HS-27A (cell line): ENCODE measurements at places on chromosomes 7 and 10.

- no peak for DNase-seq
Observed at GRCh38 chr7:142760071-142760642, 10.6 kb upstream of the PRSS2 start.

DNA sequence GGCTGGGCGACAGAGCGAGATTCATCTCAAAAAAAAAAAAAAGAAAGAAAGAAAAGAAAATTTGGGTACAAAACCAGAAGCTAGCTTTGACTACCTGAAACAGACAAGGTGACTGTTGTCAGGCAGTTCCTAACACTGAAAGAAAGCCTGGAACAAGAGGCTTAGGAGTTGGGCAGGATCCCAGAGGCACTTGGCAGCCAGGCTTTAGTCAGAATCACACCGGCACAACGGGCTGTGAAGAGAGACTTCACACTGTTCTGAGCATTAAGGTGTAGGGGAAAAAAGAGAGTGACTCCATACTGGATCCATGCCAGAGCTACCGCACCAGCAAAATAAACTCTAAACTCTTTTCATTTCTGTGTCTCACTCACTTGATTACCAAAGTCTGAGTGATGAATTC, 130.8 kb downstream of the ZNF467 start:
- DNase-seq: no peak

DNA sequence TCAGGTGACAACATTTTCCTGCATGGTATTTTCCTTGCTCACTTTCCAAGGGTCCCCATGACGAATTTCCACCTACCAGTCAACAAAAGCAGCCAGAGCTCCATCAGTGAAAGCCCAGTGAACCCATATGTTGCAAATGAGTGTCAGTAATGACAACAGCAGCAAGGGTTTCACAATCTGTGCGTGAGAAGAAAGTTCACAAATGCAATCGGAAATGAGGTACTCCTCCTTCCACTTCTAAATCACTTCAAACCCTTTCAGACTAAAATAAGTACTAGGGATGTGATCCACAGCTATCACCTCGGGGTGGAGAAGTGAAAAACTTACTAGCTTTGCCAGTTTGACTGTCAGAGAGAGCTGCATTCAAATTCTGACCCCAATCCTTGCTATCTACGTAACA, 55.6 kb upstream of the BET1 start:
- DNase-seq: no peak

- DNase-seq: no peak
Observed at GRCh38 chr10:99234041-99234790, 1.4 kb downstream of the HPSE2 start.

GRCh38 chr10:707456-707855, 18.0 kb upstream of the DIP2C start:
- no peak for DNase-seq

DNA sequence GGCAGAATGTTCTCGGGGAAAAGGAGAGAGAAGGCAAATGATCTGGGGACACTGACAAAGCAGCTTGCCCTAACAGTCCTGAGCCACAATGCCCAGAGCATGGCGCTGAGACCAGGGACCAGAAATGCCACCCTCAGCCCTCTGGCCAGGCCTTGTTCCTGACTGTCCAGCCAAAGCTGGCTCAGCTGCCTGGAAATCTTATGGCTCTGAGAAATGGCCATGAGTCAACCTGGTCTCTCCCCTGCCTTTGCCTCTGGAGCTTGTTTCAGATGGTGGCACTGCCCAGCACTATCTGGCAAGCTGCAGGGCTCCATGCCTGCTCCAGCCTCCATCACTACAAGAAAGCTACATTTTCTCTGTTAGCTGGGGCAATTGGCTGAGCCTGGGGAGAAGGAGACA, 90.5 kb upstream of the PLXNA4 start:
- DNase-seq: no peak

- no peak for DNase-seq
Observed at GRCh38 chr7:35702541-35702940, 7.6 kb upstream of the HERPUD2 start.

GRCh38 chr7:89183712-89184111, 388.2 kb upstream of the TEX47 start:
- DNase-seq: no peak

DNA sequence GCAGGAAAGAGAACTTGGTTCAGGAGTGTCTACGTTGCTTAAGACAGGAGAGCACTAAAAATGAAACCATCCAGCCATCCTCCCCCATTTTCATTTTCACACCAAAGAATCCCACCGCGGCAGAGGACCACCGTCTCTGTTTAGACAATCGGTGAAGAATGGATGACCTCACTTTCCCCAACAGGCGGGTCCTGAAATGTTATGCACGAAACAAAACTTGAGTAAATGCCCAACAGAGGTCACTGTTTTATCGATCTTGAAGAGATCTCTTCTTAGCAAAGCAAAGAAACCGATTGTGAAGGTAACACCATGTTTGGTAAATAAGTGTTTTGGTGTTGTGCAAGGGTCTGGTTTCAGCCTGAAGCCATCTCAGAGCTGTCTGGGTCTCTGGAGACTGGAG, 1.4 kb upstream of the IL6 start:
- DNase-seq: no peak

DNA sequence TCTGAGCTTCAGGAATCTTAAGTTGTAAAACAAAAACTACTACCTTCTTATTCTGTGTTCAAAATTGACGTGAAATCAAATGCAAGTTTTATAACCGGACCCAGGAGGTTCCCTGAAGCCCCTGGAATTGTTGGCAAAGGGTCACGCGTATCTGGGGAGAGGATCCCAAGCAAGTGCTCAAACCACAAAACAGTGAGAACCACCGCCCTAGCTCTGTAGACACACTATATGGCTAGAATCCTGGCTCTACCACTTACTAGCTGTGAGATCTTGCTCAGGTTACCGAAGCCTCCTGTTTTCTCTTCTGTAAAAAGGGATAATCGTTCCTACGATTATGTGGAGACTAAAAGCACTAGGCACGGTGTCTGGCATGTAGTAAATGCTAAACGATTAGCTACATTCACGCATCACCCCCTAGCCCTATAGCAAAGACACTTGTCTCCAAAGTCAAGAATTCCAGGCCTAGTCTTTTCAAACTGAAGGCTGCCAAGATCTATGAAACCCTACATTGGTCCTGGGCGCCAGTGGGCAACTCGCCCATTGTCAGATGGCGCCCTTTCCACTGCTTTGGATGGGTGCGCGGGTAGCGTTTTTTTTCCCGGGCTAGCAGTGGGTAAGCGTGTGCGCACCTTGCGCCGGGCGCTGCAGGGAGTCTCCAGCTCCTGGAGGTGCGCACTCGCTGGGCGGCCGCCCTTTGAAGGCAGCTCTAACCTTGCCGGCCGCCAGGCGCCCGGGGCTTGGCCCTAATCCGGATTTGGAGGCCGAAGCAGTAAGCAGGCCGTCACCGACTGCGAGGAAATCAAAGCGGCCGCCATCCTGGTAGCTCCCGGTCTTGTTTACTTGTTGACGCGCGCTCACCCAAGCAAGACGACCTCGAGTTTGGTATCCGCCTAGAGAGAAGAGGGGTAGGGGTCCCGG, 11.6 kb upstream of the NKX2-3 start:
- DNase-seq: no peak

DNA sequence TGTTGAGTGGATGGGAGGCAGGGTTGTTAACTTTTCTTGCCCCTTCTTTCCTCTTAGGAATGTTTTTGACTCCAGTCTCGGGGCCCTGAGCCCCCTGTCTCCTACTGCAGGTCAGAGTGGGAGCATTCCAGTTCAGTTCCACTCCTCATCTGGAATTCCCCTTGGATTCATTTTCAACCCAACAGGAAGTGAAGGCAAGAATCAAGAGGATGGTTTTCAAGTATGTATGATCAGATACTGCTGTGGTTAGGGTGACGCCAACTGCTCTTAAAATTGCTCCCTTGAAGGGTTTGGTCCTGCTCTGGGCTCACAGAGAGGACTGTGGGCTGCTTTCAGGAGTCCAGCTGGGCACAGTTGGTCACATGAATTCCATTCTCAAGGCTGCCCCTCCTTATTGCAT, 22.0 kb downstream of the VWA2 start:
- no peak for DNase-seq

DNA sequence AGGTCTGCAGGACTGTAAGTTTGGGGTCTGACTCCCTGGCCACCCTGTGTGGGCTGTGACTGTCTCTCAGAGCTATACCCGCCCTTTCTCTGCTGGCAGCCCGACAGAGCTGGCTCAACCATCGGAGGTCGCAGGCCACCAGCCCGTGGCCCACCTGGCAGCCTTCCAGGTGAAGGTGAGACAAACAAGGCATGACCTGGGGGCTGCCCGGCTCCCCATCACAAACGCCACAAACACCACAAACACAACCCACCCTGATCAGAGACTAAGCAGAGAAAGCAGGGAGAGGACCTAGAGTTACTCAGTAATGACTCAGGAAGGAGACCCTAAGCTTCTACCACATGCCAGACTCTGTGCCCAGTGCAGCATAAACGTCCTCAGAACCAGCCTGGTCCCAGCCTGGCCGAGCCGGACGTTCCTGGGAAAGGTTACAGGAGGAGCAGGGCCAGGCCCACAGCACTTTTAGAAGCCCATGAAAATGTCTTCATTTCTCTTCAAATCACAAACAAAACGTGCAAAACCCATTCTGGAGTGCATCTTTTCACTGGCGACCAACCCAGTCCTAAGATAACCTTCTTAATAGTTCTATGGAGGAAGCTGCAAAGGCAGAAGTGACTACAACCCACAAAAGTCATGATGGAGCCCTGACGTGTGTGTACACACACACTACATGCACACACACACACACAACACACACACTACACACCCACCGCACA, 66.8 kb downstream of the MKI67 start:
- no peak for DNase-seq

DNA sequence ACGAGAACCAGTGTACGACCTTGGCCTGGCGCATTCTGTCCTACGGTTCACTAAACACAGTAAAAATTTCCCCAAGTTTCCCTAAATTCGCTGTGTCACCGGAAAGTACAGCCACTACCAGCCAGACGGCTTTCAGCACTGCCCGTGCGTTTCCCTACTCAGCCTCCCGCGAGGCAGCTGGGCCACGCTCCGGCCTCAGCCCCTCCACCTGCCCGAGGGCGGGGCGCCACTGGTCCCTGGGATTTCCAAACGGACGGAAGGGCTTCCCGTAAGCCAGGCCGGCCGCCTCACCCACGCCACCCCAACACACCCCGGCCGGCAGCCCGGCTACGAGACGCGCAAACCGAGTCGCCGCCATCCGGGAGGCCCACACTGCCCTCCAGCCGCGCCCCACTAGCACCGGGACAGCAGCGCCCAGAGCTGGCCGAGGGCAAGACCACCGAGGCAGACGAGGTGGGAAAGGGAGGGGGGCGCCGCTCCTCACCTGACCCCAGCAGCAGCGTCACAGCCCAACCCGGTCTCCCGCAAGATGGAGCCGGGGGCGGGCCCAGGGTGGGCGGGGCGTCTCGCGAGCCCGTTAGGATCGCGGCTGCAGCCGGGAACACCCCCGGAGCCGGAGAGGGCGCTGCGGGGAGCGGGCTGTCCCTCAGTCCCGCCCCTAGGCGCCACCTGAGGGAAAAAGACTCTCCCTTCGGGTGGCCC, at the start of gene ANXA7:
Gene ANXA7 (minus strand): TSS at position 531 of the 702 bp plus-strand sequence. CDS start 13,202 bp downstream, outside the sequence.
- peak; percentile 30 for DNase-seq

GRCh38 chr10:62025901-62026879, 124.7 kb downstream of the ARID5B start:
- DNase-seq: no peak

GRCh38 chr7:92769394-92769699, 67.0 kb downstream of the CDK6 start:
- no peak for DNase-seq

- no peak for DNase-seq
Observed at GRCh38 chr7:66181329-66181728, 23.8 kb upstream of the TPST1 start.

DNA sequence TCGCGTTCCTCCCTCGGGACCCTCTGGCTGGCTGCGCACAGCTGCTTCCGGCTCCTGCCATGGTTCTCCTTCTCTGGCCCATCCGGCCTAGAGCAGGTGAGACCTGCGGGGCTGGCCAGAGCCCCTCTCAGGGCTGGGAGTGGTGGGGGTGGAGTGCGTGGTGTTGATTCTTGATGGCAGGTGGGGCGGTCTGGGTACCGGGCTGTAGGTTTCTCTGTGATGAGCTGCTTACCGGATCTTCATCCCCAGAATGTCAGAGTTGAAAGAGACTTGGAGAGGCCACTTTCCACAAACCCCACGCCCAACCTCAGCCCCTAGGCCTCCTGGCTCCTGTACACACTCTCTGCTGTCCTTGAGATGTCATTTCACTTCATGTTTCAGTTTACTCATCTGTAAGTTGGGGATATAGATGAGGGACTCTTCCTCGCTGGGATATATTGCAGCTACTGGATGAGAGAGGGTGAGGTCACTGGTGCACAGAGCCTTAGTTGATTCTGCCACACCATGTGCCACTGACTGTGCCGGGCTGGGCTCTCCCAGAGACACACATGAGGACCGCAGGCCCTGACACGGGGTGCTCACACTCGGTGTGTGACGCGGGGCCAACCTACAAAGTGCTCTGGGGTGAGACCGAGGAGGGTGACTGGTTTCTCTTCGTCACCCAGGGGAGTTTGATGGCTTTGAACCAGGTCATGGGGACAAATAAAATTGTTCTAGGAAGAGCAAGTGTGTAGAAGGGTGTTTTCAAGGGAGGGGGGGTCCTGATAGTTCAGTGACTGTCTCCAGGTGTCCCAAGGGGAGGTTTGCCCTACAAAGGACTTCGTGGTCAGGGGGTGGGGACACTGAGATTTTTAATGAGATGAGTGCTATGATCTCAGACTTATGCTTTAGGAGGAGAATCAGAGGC, 29.5 kb downstream of the ZNF775 start:
- DNase-seq: no peak

DNA sequence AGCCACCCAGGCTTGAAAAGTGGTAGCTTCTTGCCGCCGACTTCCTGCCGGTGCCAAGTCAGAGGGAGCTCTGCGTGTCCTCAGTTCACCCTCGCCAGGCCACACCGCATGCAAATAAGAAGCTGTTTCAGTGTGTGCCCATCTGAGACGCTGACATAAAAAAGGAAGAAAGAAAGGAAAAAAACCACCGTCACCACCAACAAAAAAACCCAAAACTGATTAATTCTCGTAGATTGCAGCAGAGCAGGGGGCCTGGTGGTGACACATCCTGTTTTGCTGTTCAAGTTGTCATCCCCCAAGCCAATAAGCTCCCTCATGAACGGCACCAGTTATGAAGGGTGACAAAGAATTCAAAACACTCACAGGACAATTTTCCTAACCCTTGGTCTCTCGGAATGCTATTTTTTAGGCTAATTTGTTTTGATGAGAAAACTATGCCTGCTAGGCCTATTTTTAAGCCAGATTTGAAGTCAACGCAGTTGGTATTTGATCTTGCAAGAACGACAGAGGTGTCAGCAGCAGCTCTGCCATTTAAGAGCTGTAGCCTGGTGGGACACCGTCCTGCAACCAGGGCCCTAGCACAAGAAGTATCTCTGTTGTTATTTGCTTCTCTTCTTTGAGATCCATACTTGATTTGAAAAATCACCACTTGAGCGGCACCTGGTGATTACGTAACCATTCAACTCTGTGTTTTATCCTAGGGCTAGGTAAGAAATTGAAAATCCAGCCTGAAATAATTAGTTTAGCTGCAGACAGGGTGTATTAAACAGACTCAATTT, 145.6 kb downstream of the PFKFB3 start:
- DNase-seq: no peak

DNA sequence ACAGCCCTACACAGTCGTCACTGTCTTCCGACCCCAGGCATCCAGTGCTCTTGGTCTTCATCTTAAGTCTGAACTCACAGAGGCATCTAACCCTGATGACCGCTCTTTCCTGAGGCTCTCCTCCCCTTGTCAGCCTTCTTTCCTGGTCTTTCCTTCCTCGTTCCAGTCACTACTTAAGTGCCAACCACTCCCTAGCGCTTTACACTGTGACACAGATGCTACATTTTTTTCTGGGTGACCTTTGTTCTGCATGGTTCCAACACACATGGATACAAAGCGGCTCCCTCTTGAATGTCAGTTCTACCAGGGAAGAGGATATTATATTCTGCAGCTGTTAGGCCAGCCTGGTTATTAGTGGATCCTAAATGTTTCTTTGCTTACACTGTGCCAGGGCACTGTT, 12.7 kb downstream of the YWHAG start:
- no peak for DNase-seq
